Stimulated activated CD4-positive, alpha-beta T cell treated with anti-CD3 and anti-CD28 coated beads, Interleukin-15, amount 100 ng/mL, for 1 hour (primary cell): ENCODE measurements at places on chromosomes 4 and X.

DNA sequence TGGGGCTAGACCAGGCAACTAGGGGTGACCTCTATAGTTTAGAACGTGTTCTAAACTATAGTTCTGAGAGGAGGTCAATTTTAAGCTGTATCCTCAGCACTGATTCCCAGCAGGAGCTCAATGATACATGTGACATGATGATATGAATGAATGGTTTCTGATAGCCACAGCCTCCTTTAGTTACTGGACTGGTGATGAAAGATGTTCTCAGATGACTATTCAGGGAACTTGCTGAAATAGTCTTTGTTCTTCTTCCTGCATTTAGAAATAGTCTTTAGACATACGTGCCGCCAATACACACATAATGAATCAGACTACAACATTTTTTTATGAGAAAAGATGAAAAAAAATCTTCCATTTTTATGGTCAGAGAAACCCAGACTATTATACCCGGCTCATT, 116.3 kb upstream of the TMEM150C start:
- DNase-seq: no peak

DNA sequence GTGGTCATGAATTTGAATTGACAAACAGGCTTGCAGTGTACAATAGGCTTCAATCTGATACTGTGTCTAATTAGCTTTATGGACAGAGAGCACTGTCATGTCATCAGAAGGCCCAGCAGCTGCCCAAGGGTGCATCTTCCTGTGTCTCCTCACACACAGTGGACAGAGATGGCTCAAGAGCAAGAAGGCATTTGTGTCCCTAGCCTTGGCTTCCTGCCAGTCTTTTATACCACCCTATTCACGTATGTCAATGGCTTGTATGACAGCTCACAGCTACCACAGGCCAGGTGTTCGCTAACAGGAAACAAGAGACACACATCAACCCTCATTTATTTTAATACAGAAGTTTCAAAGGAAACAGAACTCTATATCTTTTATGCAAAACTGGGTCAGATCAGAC, 874.0 kb upstream of the AGA start:
- no peak for DNase-seq

DNA sequence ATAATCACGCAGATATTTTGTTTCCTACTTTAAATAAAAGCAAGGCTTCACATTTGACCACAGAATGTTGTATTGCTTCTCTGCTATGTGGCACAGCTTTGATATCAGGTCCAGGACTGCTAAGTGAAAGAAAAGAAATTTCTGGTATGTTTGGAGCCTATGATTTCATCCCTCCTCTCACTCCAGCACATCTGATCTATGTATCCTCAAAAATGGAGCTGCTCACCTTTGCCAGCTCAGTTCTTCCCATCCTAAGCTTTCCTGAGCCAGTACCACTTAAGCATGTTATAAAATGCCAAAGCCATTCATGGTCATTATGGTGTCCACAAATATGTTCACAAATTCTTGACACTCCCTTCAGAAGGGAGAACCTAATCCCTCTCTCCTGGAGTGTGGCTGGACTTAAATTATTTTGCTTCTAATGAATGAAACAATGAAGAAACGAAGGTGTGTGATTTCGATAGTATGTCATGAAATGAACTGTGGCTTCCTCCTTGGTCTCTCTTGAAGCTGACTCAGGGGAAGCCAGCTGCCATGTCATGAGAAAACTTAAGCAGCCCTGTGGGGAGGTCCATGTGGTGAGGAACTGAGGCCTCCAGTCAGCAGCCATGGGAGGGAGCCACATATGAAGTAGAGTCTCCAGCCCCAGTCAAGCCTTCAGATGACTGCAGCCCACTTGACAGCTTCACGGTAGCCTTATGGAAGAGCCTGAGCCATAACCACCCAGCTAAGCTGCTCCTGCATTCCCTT, 207.7 kb downstream of the MGST2 start:
- DNase-seq: no peak

DNA sequence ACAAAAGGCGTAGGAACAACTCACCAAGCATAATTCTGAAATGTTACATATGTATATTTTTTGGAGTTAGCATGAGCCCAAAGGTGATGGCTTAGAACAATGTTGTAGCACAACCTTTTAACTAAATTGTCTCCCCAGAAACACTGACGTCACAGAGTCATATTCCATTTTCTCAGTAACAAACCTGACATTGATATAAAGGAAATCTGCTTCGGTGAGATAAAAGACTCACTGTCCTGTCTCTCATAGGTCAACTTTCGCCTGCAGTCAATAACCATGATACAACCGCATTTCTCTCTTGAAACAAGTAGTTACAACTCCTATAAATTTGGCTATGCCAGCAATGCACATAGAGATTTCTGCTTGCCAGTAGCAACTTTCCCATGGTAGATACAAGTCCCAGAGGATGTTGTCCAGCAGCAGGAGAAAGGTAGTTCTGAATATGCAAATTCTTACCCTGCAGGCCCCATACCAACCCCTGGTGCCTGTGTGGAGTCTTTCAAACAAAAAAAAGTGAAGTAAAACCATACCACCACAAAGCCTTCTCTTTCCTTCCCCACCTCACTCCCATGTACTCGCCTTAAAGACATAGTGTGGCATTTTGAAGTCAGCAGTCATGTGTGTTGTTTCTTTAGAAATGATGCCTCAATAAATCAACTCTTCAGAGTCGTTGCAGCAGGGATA, 47.9 kb downstream of the MTM1 start:
- DNase-seq: no peak

GRCh38 chrX:68915778-68916177, 87.0 kb downstream of the EFNB1 start:
- DNase-seq: no peak
